ENCODE measurements at places on chromosomes 13 and 19.

- no peak for DNase-seq
Measured at GRCh38 chr13:91119643-91120042, 227.8 kb upstream of the MIR17HG start.

GRCh38 chr13:23751195-23751594 lies 138.0 kb downstream of the MIPEP start:
- DNase-seq, result no peak

- no peak for DNase-seq
Measured at GRCh38 chr13:99018418-99019180, 40.7 kb upstream of the DOCK9 start.

DNA sequence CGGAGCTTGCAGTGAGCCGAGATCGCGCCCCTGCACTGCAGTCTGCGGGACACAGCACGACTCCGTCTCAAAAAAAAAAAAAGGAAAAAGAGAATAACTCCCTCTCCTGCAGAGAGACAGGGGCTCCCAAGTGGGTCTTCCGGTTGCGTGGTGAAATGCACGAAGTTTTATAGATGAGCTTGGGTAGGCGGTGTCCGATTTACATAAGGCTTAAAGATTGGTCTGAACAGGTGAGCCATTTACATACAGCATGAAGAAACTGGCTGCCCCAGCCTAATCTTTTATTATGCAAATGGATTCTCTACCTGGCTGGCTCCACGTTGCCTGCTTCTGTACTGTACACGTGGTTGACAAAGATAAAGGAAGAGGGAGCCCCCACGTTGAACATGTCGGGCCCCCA lies 19.5 kb downstream of the ADGRE2 start:
- DNase-seq, result peak; percentile 66

- no peak for DNase-seq
Measured at GRCh38 chr19:31271306-31271911, 77.8 kb downstream of the TSHZ3 start.

DNA sequence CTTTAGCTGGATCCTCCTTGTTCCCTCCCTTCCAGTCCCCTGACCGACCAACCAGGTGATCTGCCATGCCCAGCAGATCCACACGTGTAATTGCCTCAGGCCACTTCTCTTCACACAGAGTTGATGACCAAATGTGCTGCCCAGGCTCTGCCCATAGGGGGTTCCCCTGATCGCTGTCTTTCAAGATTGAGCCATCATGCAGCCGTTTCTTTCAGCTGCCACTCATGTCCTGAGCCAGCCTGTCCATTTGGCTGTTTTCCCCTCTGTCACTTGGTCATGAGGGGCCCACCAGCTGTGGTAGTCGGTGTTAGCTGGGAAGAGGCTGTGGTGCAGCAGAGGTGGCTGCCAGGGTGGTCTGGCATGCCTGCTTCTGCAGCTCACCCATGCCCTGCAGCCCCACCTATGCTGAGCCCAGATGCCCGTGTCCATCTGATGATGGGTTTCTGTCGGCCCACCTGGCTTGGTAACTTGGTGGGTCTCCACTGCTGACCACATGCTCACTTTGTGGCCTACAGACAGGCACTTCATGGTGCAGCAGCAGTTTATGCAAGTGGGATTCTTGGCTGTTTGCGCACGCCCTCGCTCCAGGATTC lies 35.6 kb upstream of the GPR183 start:
- no peak for DNase-seq

DNA sequence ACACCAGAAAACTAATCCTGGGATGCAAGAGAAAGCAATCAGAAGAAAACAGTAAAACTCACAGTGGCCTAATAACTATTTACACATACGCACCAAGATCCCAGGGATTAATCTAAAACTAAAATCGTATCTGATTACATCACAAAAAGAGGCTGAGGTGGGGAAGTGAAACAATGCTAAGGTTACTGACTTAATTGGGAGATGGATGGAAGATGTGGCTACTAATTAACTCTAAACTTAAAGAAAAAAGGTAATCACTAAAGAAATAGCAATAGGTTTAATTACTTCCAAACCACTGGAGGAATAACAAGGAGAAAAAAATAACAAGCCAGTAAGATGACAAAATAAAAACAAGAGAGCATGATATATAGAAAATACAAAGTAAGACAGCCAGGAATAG lies 50.4 kb downstream of the NUFIP1 start:
- DNase-seq, result no peak

- DNase-seq, result no peak
Measured at GRCh38 chr13:82634946-82635345, 1247.3 kb downstream of the SLITRK1 start.

DNA sequence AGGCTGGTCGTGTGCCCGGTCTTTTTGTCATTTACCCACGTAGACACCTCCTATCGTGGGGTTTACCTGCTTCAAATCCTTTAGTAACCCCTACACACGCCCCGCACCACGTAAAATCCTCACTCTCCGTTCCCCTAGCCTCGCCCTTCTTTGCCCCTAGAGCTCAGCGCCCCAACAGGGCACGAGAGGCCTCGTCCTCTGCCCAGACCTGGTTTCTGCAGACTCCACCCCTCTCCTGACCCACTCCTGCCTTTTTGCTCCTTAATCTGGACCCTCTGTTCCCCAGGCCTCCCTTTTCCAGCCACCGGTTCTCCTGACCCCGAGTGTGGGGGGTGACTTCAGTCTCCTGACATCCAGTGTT lies 412 bp downstream of the ZNF528 start:
- no peak for DNase-seq

DNA sequence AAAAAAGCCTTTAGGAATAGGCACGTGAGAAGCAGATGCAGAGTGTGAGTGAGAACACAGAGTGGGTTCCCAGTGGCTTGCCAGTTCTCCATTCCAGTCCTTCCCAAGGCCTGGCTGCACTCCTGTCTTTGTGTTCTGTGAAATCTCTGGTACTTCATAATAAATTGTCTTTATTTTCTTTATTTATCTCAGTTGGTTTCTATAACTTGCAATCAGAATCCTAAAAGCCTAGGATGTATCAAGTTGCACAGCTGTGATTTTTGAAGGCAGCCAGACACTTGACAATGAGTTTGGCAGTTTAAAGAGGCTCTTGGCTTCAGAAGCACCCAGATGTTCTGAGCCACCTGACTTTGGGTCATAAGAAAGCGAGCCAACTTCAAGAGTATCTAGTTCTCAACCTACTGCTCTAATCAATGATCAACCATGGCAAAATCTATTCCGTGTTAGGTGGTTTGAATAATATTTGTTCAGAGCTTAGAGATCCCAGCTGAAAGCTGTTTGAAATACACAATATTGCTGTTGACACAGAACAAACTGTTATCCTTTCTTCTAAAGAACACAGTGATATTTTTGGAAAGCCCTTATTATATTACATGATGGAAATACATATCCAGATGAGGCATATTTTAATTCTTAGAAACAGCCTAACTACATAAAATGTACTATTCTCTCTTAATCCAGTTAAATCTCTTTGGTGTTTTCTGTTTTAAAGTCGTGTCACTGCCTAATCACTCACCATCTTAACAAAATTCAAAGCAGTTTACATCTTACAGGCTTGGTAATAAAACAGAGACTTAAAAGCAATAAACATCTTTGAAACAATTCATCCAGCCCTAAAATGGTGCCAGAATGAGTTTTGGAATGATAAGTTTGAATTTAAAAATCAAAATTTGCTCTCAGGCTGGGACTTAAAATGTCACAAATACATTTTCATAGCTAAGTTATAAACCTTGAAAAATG lies 483.0 kb upstream of the NBEA start:
- no peak for DNase-seq

- DNase-seq, result no peak
Measured at GRCh38 chr19:48728911-48729664, 9.6 kb upstream of the MAMSTR start.

DNA sequence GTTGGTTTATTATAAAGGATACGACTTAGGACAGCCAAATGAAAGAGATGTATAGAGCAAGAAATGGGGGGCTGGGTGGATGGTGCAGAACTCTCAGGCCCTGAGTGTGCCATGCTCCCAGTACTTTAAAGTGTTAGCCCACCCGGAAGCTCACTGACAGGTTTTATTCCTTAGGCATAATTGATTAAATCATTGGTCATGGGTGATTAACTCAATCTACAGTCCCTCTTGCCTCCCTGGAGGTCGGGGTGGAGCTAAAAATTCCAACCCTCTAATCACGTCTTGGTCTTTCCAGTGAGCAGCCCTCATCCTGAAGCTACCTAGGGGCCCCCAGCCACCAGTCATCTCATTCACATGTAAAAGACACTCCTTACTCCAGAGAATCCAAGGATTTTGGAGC lies 9.9 kb upstream of the LEUTX start:
- DNase-seq, result no peak

DNA sequence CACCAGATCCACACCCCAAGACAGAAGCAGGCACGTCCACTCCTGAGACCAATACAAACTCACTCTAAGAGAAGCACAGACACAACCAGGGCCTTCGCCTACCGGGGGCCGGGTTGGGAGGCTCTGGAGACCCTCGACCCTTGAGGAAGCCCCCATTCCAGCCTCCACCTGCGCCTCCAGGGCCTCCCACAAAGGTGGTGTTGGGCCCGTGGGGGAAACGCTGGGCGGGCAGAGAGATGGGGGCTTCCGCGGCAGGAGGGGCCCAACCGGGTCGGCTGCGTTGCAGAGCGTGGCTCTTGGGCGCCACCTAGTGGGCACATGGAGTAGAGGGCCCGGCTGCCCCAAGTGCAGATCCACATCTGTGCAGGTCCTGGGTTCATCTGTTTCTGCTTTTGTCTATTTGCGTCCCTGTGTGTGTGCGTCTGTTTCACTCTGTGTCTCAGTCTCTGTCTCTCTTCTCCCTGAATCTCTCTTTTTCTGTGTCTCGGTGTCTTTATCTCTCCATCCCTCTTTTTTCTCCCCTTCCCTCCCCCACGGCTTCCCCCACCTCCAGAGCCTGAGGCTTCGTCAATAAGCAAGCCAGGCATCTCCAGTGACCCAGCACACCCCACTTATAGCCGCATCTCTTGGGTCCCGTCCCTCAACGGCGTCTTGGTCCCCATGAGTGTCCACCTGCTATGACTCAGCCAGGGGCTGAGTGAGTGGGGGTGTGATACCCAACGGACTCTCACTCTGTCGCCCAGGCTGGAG lies 10.5 kb upstream of the TINCR start:
- DNase-seq, result no peak

GRCh38 chr19:29819986-29820385 lies 8.2 kb downstream of the CCNE1 start:
- no peak for DNase-seq

- DNase-seq, result no peak
Measured at GRCh38 chr19:6958791-6959190, 62.4 kb downstream of the MBD3L2B start.

DNA sequence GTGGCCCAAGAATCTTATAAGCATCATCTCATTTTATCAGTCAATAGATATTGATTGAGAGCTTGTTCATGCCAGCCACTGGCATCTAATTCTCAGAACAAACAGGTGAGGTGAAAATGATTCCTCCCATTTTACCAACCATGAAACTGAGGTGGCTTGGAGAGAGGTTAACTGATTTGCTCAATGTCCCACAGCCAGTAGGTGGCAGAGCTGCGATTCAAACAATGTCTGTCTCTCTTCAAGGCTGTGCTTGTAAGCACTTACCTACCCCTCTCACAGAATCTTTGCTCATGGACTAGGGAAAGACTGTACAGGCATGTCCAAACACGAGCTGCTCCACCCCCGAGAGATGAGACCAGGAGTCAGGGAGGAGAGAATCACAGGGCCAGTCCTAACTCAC lies 21.5 kb upstream of the GSX1 start:
- peak; percentile 59 for DNase-seq

DNA sequence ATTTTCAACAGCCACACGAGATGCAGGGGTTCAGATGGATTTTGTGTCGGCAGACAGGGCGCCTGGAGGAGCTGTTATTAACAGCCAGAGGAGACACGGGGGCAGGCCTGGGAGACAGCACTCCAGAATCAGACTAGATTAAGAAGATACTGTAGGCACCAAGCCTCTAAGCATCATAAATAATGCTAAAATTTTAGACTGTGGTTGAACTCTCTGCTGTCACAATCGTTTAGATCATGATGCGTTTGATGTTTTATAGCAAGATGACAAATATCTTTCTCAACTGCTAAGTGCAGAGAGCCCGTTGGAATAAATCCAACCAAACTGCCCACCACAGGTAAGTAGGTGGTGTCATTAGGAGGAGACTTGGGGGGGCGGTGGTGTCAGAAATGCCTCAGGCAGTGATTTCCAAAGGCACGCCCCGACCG lies 63.9 kb downstream of the CEBPG start:
- no peak for DNase-seq

- DNase-seq, result peak; percentile 99
Measured at GRCh38 chr13:73065665-73066340, 7.0 kb downstream of the KLF5 start.

GRCh38 chr13:26618726-26619125 lies 61.2 kb downstream of the WASF3 start:
- no peak for DNase-seq

DNA sequence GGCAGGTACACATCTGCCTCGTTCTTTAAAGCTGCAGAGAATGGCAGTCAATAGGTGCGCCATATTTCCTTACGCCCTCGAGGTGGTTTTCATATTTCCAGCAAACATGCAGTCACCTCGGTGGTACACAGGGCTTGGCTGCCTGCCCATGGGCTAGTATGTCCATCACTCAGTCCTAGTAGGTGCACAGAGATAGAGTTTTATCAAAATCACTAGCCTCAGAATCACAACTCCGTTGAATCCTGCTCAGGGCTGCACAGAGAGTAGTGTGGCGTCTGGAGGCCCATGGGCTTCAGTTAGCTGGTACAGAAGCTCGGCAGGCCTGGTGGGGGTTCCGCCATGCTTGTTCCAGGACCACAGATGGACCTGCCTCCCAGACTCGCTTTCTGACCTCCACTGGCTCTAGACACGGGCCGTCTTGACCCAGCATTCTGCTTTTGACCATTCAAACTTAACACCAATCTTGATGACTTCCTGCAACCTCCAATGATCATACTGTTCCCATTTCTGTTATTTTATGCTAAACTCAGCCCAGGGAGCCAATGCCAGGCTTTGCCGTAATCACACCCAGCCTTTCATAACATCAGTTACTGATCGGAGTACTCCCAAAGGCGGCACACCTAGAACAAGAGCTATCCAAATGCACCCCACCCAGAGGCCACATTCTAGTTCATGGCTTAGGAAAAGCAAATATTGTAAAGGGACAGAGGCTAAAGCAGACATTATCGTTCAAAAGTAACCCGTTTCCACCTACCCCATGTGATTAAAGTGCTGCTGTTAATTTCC lies 120.4 kb downstream of the RAB20 start:
- no peak for DNase-seq

- DNase-seq, result no peak
Measured at GRCh38 chr13:113476811-113477210, 13.7 kb downstream of the DCUN1D2 start.

- peak; percentile 34 for DNase-seq
Measured at GRCh38 chr19:38736413-38737280, 7.6 kb downstream of the CAPN12 start.

- DNase-seq, result no peak
Measured at GRCh38 chr19:7641290-7642276, 4.7 kb downstream of the STXBP2 start.

- DNase-seq, result peak; percentile 19
Measured at GRCh38 chr19:35845215-35846037, 6.9 kb downstream of the NPHS1 start.
